Stimulated activated CD8-positive, alpha-beta memory T cell treated with anti-CD3 and anti-CD28 coated beads, Interleukin-15, amount 100 ng/mL, for 24 hours (primary cell): ENCODE measurements at places on chromosomes 3 and 15.

DNA sequence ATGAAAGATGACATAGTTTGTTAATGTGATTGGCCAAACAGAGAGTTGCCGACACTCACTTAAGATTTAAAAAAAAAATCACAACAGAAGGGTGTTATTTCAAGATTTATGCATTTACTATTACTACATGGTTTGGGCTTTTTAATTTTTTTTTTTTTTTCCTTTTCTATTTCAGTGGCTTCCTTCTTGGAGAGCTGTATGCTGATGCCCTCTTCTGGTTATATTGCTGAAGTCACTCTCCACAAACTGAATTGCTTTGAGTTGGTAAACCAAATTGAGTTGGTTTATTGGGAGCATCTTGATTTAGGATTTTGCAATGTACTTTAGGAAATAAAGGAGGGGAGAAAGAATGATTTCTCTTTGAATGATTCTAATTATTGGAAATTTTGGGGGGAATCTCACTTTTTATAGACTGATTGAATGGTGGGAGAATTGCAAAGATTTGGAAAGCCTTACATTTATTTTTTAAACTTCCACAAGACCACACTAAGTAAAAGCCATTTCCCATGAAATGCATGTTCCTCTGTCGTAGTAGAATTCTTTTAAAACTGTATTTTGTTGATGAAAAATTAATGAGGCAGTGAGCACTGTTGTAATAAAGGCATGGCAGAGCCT lies 186.6 kb upstream of the FEZF2 start:
- DNase-seq, result no peak

DNA sequence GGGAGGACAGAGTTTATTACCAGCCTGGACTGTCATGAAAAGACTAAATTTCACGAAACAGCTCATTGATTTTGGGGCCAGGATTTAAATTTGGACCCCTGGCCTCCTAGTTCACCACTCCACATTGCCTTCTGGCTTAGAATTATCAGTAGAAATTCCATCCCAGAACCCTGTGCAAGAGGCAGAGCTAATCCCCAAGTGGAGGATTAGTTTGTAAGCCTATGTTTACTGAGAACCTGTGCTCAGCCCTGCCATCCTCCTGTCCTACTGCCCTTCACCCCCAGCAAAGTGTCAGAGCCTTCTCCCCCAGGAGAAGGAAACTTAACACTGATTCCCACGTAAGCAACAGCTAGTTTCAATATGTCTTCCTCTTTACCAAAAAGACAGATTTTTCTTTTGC lies 99.4 kb downstream of the SST start:
- DNase-seq, result no peak

DNA sequence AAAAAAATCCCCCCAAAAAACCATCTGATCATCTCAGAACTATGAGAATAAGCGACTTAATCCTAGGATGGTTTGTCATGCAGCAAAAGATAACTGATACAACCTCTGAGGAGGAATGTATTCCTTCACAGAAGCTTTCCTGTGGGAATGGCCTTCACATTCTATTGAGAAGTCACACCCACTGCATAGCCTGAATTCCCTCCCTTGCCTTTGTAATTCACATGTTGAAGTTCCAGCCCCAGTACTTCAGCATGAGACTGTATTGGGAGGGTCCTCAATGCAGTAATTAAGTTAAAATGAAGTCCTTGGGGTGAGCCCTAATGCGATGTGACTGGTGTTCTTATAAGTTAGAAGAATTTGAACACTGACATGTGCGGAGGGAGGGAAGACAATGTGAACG lies 395.2 kb downstream of the TUSC7 start:
- DNase-seq, result no peak

DNA sequence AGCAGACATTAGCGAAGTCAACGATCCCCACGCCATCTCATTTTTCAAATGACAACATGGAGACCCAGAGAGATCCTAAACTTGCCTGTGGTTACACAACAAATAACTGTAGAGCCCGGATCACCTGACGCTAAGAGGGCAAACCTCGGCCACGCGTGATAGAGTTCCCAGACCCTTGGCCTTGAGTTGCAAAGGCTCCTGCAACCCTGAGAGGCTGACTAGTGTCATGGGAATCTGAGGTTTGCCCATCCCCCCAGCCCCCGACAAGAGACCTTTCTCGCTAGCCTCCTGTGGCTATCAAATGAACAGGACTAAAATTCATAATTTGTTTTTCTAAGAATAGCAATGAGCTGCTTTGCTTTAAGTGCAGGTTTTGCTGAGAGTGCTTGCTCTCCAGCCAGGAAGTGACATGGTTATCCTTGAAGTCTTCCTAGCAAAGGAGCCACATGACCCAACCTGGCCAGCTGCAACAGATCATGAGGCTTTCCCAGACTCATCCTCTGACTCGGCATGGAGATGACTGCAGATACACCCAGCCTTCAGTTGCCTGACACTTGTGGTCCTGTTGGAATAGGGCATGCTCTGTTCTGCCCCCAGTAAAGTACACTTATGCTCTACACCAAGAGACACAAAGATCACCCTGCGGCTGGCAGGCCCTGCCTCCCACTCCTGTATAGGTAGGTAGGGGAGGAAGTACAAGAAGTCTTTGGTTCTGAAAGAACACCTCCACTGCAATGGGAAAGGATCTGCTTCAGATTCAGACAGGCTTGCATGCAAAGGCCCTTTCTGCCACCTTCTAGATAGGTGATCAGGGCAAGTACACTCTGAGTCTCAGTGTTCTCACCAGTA lies 36.0 kb downstream of the MCF2L2 start:
- DNase-seq, result no peak

DNA sequence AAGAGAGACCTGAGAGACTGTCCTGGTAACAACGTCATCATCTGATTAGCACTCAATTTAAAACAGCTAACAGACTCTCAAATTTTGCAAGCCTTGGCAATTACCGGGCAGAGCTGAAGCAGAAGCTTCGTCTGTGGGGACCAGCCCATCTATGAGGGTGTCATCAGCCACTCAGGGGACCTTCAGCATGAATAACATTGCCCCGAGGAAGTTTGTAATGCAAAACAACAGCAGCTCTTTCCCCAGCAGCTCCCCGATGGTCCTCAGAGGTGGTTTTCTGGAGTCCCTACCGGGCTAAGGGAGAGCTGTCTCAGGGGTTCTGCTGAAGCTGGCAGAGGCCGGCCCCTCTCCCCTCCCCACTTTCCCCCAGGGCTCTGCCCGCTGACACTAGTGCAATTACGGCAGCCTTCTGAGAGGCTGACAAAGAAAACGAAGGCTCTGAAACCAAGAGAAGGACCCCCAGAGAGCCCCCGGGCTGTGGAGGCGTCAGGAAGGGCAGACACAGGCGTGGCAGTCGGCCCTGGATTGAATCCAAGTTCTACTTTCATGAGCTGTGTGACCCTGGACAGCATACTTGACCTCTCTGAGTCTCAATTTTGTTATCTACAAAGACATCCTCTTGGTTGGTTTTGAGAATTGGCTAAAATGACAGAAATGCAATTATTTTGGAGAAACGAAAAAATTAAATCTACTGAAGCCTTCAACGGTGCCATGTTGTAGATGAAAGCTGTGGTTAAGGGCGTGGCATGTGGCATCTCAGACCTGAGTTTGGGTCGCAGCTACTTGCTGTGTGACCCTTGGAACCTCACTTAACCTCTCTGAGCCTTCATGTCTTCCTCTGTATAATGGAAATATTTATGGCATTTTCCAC lies 102.1 kb upstream of the TLE3 start:
- DNase-seq, result no peak

DNA sequence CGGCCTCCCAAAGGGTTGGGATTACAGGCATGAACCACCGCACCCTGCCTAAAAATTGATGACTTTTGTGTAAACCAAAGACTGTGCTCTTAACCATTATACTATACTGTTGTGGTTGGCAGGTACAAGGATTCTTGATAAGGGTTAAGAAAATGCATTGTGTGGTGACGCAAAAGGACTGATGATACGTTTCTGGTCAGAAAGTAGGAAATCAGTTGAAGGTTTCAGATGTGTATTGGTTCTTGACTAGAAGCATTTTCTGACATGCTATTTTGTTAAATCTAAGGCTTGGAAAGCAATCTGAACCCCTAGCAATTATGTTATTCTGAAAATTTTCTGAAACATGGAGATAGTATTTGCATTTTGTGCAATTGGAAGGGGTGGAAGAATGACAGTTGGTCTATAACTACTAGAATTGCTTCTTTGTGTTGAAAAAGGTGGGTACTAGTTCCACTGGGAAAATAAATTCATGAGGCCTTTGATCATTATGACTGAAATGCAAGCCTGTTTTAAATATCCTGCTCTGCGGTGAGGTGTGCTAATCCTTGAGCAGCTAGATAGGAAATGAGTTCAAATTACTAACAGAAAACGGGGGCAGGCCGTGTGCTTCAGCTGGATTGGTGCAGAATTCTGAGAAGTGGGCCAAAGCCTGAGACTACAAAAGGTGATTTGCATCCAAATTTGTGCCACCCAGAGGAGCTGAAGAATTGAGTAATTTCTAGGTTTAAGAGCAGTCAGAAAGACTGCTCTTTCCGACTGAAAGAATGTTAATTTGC lies 66.0 kb upstream of the LRRFIP2 start:
- DNase-seq, result no peak

- no peak for DNase-seq
These were observed 69.6 kb downstream of the PLOD2 start for GRCh38 chr3:146091397-146091796.

GRCh38 chr3:149474250-149474817 lies at the start of gene TM4SF4:
Gene TM4SF4 (plus strand): TSS chr3:149474697. CDS start chr3:149474878, 181 bp downstream.
- DNase-seq, result no peak

DNA sequence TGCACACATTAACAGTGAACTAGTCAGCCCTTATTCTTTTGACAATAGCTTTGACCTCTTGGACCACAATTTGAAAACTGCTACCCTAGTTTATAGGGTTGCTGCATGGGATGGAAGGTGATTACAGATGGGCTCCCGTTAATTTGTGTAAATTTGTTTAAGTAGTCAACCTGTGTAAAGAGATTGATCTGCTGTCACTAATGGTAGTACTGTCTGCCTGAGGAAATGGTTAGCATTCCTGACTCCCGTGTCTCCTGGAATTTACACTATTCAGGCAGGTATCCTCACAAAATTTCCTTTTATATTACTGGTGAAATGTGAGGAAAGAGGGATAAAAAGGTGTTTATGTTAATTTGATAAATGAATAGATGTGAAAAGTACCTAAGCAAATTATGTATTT lies 15.3 kb upstream of the EBLN2 start:
- DNase-seq, result no peak

DNA sequence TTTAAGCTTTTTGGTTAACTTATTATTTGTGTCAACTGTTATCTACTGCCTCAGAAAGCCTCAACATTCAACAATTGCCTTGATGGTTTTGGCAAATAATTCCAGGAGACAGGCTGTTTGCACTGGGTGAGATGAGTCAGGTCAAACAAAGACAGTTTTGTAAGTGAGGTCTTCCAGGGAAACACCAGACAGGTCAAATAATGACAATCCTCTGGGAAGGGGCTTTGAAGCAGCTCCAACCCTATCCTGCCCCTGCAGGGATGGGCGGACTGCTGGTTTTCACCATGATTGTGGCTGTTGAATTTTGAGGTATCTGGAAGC lies 79.4 kb upstream of the PRR23E start:
- no peak for DNase-seq

DNA sequence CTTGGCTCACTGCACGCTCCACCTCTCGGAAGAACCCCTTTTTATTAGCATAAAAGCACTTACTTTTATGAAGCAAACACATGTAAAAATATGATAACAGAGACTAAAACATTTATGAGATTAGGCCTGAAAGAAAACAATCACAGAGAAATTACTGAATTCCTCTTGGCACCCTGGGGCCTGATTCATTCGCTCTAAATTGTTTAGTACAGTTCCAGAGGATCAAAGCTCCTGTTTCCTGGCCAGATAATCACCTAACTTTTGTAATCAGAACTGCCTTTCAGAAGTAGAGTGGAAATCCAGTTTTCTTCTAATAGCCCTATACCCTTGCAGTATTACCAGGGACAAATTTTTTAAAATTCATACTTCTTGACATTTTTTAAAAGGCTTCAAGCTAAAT lies 6.4 kb downstream of the NPAP1 start:
- DNase-seq, result no peak

GRCh38 chr3:113186566-113186965 lies 24.8 kb upstream of the BOC start:
- DNase-seq, result no peak

- DNase-seq, result no peak
These were observed 16.5 kb downstream of the SEMA3G start for GRCh38 chr3:52428151-52429005.

GRCh38 chr3:186614266-186614596 lies 1.4 kb downstream of the AHSG start:
- no peak for DNase-seq

DNA sequence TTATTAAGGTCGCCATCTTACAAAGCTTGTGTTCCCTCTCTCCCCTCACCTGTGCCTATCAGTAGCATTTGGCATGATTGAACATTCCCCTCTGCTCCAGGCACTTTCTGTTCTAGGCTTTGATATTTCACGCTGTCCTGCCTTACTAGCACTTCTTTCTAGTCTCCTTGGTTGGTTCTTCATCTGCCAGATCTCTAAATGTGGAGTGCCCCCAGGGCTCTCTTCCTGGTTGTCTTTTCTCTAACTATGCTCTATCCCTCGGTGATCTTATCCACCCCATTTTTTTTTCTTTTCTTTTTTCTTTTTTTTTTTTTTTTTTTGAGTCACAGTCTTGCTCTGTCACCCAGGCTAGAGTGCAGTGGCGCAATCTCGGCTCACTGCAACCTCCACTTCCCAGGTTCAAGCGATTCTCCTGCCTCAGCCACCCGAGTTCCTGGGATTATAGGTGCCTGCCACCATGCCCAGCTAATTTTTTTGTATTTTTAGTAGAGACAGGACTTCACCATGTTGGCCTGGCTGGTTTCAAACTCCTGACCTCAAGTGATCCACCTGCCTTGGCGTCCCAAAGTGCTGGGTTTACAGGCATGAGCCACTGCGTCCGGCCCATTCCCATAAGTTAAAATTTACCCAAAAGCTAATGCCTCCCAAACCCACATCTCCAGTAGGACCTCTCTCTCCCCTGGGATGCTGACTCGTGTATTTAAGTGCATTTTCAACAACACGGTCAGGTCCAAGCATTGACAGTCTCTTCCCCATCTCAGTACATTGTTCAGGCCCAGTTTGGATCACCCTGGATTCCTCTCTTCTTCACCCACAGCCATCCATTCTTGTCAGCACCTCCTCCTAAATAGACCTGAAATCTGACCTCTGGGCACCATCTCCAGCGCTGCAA lies 5.2 kb downstream of the NUSAP1 start:
- no peak for DNase-seq

DNA sequence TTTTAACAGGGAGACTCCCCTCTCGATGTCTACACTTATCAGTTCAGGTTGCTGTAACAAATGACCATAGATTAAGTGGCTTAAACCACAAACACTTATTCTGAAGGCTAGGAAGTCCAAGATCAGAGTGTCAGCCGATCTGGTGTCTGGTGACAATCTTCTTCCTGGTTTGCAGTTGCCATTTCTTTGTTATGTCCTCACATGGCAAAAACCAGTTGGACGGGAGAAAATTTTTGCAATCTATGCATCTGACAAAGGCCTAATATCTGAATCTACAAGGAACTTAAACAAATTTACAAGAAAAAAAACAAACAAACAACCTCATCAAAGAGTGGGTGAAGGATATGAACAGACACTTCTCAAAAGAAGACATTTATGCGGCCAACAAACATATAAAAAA lies 116.9 kb upstream of the FOXB1 start:
- DNase-seq, result no peak

- DNase-seq, result no peak
These were observed 25.3 kb downstream of the NCEH1 start for GRCh38 chr3:172685331-172686214.
